ENCODE measurements at places on chromosomes 5 and 9.

DNA sequence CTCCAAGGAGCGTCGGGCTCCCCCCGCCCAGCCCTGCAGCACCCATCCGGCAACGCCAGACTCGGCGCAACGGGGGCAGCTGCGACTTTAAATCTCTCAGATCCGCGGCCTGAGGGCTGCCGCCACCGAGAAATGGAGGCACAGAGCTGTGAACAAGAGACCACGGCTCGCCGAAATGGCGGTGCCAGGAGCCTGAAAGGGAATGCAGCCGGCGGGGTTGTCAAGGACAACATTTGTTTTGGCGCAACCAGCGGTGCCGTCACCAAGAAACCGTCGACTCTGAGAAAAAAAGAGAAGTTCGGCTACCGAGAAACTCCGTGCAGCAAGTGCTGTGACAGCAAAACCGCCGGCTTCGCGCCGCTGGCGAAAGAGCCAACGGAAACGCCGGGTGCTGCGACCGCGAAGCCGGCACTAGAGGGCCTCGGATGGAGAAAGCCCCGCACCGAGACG is 2.1 kb upstream of the ANXA2R start:
- peak; percentile 77 for DNase-seq

GRCh38 chr9:6051511-6051950 is 36.1 kb upstream of the RANBP6 start:
- DNase-seq = no peak

- DNase-seq = no peak
Measured at GRCh38 chr5:147519380-147519779, 9.5 kb upstream of the DPYSL3 start.

- no peak for DNase-seq
Measured at GRCh38 chr5:74051076-74051475, 425.1 kb downstream of the ARHGEF28 start.

DNA sequence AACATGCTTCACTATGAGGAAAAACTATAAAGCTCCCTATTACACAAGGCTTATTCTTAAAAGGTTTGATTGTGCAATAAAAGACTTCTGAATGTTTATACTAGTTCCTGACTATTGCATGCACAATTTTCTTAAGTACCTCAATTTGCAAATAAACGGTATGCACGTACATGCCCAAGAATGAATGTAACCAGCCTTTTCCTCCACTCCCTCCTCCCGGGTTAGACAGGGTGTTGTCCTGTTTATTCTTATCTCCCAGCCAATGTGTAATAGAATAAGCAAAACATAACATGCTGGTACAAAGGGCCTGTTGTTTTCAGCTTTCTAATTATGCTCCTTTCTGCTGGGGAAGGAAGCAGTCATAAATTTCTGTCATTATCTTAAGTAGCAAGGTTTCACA is 79.1 kb downstream of the AOPEP start:
- no peak for DNase-seq

DNA sequence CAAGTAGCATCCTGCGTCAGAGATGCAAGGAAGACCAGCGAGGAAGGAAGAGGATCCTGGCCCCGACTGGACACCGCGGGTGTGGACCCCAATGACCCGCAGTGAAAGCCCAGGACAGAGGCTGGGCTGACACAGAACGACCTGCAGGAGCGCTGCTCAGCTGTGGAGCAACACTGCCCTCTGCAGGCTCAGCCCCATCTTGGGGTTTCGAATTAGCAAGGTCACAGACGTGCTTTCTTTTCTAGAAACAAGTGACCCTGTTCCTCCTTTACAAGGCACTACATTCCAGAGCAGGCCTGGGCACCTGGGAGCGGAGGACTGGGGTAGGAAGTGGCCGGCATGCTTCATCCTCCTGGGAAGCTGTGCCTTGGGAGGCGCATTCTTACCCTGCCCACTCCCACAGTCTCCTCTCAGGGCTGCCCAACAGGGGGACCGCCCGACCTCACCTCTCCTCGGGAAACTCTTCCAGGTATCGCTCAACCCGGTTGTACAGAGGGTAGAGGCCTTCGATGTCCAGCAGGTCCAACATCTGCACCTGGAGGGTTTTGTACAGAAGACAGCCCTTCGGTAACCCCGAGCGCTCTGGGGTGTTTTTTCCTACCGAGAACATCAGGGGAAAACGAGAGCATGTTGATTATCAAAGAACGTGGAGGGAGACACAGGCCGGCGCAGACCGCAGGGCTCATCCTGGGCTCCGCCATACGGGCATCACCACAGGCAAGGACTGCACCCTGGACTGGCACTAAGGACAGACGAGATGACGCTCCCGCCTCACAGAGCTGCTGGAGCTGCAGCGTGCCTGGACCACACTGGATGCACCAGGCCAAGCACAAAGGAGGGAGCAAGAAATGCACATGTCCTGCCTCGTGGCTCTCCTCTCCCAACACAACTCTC is 35.0 kb downstream of the IPPK start:
- DNase-seq = peak; percentile 11

DNA sequence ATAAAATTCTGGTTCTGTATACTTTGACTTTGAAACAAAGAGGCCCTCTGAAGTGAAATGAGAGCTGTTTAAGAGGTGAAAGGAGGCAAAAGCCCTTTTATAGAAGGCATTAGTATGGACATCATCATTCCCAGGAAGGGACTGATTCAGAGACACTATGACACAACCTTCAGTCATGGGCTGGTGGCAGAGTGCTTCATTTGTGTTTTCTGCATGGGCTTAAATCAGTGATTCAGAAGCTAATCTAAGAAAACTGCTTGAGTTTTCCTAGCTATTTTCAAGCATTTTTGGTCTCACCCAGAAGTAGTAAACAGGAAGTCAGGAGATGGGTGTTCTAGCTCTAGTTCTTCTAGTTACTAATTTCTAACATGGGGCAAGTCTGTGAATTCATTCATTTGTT is 288.9 kb downstream of the TRPM3 start:
- no peak for DNase-seq

- DNase-seq = no peak
Measured at GRCh38 chr5:173090639-173091038, 34.5 kb downstream of the CREBRF start.

Measured in NCI-H1092 (cell line).